ENCODE measurements at places on chromosomes 3 and 15.

- DNase-seq, result no peak
Measured at GRCh38 chr15:41494190-41494921, 682 bp downstream of the ITPKA start.

DNA sequence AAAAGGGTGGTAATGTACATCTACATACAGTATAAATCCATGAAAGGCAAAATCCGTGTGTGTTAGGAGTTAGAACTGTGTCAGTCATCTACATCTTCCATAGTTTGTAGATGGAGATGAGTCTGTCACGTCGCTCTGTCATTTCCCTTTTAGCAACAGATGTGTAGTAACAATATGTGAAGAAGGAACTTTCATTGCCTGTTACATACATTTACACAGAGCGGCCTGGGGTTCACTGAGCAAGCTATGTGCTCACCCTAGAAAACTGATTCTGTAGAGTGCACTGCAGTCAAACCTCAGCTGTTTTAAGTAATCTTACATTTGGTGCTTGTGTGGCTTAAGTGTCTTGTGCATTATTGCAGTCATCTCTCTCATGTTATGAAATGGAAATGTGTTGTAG, 41.6 kb upstream of the AP3B2 start:
- DNase-seq, result no peak

- DNase-seq, result no peak
Measured at GRCh38 chr3:12158387-12159226, at the start of gene TIMP4. Gene TIMP4, minus strand, starts transcription at chr3:12158912. Its CDS starts 72 bp downstream, at chr3:12158840.

GRCh38 chr3:168260859-168261258, 165.1 kb upstream of the GOLIM4 start:
- no peak for DNase-seq

- DNase-seq, result no peak
Measured at GRCh38 chr3:69944931-69945493, 54.5 kb upstream of the SAMMSON start.

DNA sequence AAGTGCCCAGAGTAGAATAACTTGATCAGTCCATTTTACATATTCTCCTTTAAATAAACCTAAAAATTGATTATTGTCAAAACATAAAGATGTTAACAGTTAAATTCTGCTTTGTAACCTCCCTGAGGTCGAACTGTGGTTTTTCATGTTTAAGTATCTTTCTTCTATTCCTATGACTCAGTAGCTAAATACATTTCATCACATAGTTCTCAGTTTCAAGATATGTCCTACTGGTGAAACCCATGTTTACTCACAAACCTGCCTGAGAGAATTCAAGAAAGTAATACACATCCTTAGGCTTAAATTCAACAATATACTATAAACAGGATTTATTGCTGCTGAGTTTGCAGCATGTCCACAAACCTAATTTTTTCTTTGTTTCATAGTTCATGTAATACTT, 692.9 kb downstream of the ZPLD1 start:
- no peak for DNase-seq

GRCh38 chr3:38575279-38575843, 74.1 kb downstream of the SCN5A start:
- DNase-seq, result no peak

Data from HS-27A (cell line).